ENCODE measurements at places on chromosomes 4 and X. TPM values are rescaled to one million over a fixed set of nuclear protein-coding genes. Genes with fewer than 3 reads are reported as not detected.

The NRK gene
- total RNA-seq = not detected

DNA sequence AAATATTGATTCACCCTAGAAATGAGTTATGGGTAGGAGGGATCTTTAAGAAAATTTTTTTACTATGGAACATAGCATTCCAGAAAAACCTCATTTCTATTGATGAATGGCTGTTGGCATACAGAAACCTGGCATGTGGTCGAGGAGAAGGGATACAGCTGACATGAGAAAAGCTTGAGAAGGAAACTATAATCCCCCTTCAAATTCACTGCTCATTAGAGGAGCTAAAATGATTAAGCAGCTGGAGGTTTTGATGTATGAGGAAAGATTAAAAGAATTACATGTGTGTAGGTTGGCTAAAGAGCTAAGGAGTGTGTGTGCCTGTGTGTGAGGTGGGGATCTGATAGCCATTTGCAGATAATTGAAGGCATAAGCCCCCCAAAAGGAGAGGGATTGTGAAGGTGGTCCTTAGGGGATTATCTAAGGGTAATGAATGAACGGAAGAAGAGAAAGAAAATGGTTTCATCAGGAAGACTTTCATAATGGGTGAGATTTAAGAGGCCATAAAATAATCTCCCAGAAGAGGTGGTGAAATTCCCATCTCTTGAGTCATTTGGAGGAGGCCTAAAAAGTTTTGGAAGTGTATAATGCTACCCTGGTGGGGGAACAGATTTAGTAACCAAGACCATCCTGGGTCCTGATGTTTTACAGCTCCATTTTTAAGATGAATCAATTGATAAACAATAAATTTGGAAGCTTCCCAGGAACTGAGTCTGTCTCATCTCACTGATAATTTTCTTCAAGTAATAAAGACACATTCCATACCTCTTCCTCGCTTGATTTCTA lies 272.0 kb upstream of the HAND2 start:
- H3K36me3 ChIP-seq = no peaks in the 10 kb centered on the region
- DNase-seq = no peak
- H3K4me3 ChIP-seq = no peak overlapping the region
- H3K27me3 ChIP-seq = no peaks in the 10 kb centered on the region

GRCh38 chr4:11743236-11743635 lies 314.5 kb upstream of the HS3ST1 start:
- DNase-seq = no peak
- H3K4me3 ChIP-seq = no peak overlapping the region
- H3K27ac ChIP-seq = no peak overlapping the region
- no peaks in the 10 kb centered on the region for H3K4me1 ChIP-seq
- no peaks in the 10 kb centered on the region for H3K36me3 ChIP-seq

- no peak overlapping the region for H3K27ac ChIP-seq
- DNase-seq = no peak
- no peaks in the 10 kb centered on the region for H3K27me3 ChIP-seq
These were observed 1059.6 kb downstream of the TECRL start for GRCh38 chr4:63349674-63350025.

Data from spleen (tissue), 13 donors.